ENCODE measurements at places on chromosomes 4 and X. TPM values are rescaled to one million over a fixed set of nuclear protein-coding genes. Genes with fewer than 3 reads are reported as not detected.
A peak's percentile ranks its signal among the peaks of the same experiment; 100 is the strongest.

NAA11 gene
- not detected for total RNA-seq

MAGEA6 gene
- total RNA-seq, result not detected

MAGEA10 gene
- not detected for total RNA-seq

PLAC1 gene
- total RNA-seq, result not detected

ARAP2 gene
- total RNA-seq, result 8.3 TPM

AASDH gene
- 4.6 TPM for total RNA-seq

USP46 gene
- 12.2 TPM for total RNA-seq

ART3 gene
- total RNA-seq, result not detected

DNA sequence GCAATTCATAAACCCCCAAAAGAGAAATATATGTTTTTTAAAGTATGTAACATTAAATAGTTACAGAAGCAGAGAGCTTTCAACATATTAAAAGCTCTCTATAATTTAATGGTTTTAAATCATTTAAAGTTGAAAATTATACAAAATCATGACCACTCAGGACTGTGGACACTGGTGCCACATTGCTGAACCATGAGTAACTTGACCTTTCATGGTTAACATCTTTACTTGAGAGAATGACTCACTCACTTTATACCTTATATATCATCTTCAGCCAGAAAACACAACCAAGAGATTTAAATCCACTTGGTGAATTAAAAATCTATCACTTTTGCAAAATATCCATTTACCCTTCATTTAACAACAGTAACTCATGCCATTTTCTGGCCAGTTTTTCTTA lies 584.3 kb upstream of the SMIM31 start:
- no peaks in the 10 kb centered on the region for H3K4me1 ChIP-seq
- no peak overlapping the region for H3K4me3 ChIP-seq
- H3K27me3 ChIP-seq, result no peaks in the 10 kb centered on the region
- no peak overlapping the region for H3K27ac ChIP-seq
- no peak for DNase-seq

DNA sequence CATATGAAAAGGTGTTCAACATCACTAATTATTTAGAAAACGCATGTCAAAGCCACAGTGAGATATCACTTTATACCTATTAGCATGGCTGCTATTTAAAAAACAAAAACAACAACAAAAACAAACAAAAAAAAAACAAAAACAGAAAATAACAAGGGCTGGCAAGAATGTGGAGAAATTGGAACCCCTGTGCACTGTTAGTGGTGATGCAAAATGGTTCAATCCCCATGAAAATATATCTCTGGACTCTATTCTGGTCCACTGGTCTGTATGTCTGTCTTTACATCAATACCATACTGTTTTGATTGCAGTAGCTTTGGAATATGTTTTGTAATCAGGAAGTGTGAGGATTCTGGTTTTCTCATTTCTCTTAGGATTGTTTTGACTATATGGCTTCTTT lies 43.6 kb upstream of the SPP1 start:
- no peaks in the 10 kb centered on the region for H3K27me3 ChIP-seq
- H3K4me1 ChIP-seq, result no peaks in the 10 kb centered on the region
- no peak for DNase-seq
- H3K36me3 ChIP-seq, result no peaks in the 10 kb centered on the region
- H3K4me3 ChIP-seq, result no peak overlapping the region

- no peaks in the 10 kb centered on the region for H3K36me3 ChIP-seq
- H3K27me3 ChIP-seq, result no peaks in the 10 kb centered on the region
- H3K4me3 ChIP-seq, result no peak overlapping the region
These were observed 131.6 kb upstream of the MED14 start for GRCh38 chrX:40866893-40867292.

- no peaks in the 10 kb centered on the region for H3K27me3 ChIP-seq
- no peak for DNase-seq
- no peak overlapping the region for H3K27ac ChIP-seq
- H3K4me3 ChIP-seq, result no peak overlapping the region
These were observed 55.3 kb upstream of the NOCT start for GRCh38 chr4:138960175-138960710.

GRCh38 chr4:169399976-169400767 lies 129.4 kb upstream of the SH3RF1 start:
- H3K4me1 ChIP-seq, result no peaks in the 10 kb centered on the region
- H3K4me3 ChIP-seq, result no peak overlapping the region
- no peak for DNase-seq
- no peaks in the 10 kb centered on the region for H3K36me3 ChIP-seq

DNA sequence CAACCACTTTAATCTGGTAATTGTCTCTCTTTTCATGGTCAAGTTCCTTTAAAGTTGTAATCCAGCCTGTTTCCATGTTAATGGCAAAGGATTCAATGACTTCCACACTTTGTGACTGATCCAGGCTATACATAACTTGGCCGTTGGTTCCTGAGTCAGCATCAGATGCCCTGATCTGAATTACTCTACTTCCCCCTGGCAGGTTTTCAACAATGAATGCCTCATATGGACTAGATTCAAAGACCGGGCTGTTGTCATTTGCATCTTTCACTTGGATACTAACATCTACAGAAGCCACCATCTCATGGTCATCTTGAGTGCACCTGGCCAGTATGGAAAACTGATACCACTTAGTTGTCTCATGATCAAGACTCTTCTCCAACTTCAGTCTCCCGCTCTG lies 62.6 kb upstream of the MTNR1A start:
- H3K36me3 ChIP-seq, result peaks cover 25% of the 10 kb centered on the region
- peaks cover 7% of the 10 kb centered on the region for H3K4me1 ChIP-seq
- H3K27ac ChIP-seq, result no peak overlapping the region
- H3K27me3 ChIP-seq, result no peaks in the 10 kb centered on the region
- DNase-seq, result no peak
- H3K4me3 ChIP-seq, result no peak overlapping the region

GRCh38 chr4:26858035-26858918 lies 2.4 kb upstream of the STIM2 start:
- H3K36me3 ChIP-seq, result no peaks in the 10 kb centered on the region
- peaks cover 35% of the 10 kb centered on the region for H3K4me1 ChIP-seq
- H3K27ac ChIP-seq, result peak overlapping the region; percentile 55
- no peaks in the 10 kb centered on the region for H3K27me3 ChIP-seq
- H3K4me3 ChIP-seq, result peak overlapping the region; percentile 84

- no peak for DNase-seq
- H3K36me3 ChIP-seq, result no peaks in the 10 kb centered on the region
- no peaks in the 10 kb centered on the region for H3K27me3 ChIP-seq
- H3K4me3 ChIP-seq, result peak overlapping the region; percentile 29
- H3K4me1 ChIP-seq, result peaks cover 3% of the 10 kb centered on the region
These were observed 8.6 kb upstream of the ARHGAP10 start for GRCh38 chr4:147723326-147723725.

- no peak overlapping the region for H3K4me3 ChIP-seq
- no peaks in the 10 kb centered on the region for H3K27me3 ChIP-seq
- no peaks in the 10 kb centered on the region for H3K4me1 ChIP-seq
These were observed 103.0 kb upstream of the TAPT1 start for GRCh38 chr4:16329125-16329796.

GRCh38 chr4:184475096-184475461 lies 729 bp upstream of the IRF2 start:
- H3K4me1 ChIP-seq, result peaks cover 44% of the 10 kb centered on the region
- H3K36me3 ChIP-seq, result no peaks in the 10 kb centered on the region
- DNase-seq, result peak; percentile 42
- peak overlapping the region; percentile 98 for H3K4me3 ChIP-seq

GRCh38 chr4:169031392-169031791 lies 21.3 kb upstream of the CBR4 start:
- no peak overlapping the region for H3K4me3 ChIP-seq
- no peak overlapping the region for H3K27ac ChIP-seq
- DNase-seq, result no peak
- no peaks in the 10 kb centered on the region for H3K36me3 ChIP-seq

GRCh38 chrX:35890699-35891098 lies 28.8 kb upstream of the CFAP47 start:
- H3K4me3 ChIP-seq, result no peak overlapping the region
- H3K27ac ChIP-seq, result no peak overlapping the region
- H3K4me1 ChIP-seq, result no peaks in the 10 kb centered on the region
- H3K36me3 ChIP-seq, result no peaks in the 10 kb centered on the region
- no peaks in the 10 kb centered on the region for H3K27me3 ChIP-seq
- DNase-seq, result no peak

GRCh38 chr4:182240161-182241130 lies 2.8 kb upstream of the TENM3 start:
- no peak for DNase-seq
- no peaks in the 10 kb centered on the region for H3K4me1 ChIP-seq
- no peaks in the 10 kb centered on the region for H3K36me3 ChIP-seq
- no peaks in the 10 kb centered on the region for H3K27me3 ChIP-seq
- no peak overlapping the region for H3K4me3 ChIP-seq

GRCh38 chrX:132758759-132759158 lies 199.7 kb downstream of the HS6ST2 start:
- DNase-seq, result no peak
- no peaks in the 10 kb centered on the region for H3K36me3 ChIP-seq
- H3K4me1 ChIP-seq, result no peaks in the 10 kb centered on the region
- H3K4me3 ChIP-seq, result no peak overlapping the region
- no peaks in the 10 kb centered on the region for H3K27me3 ChIP-seq

DNA sequence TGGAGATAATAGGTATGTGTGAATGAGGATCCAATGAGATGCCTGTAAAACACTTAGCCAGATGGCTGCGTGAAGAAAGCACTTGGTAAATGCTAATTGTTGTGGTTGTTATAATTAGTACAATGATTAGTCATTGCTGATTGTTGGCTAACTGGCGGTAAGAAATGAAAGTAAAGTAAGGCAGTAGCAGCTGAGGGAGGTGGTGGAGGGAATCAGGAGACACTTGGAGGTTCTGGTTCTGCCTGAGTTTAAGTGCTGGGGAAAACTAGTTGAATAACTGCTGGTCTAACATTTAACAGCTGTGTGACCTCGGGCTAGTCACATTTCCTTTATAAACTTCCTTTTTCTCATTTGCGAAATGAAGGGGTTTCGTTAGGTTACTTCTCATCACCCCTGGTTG lies 30.9 kb downstream of the CD38 start:
- H3K27me3 ChIP-seq, result no peaks in the 10 kb centered on the region
- H3K4me3 ChIP-seq, result peak overlapping the region; percentile 49
- no peaks in the 10 kb centered on the region for H3K36me3 ChIP-seq
- H3K27ac ChIP-seq, result no peak overlapping the region

GRCh38 chr4:20087522-20087911 lies 164.2 kb upstream of the SLIT2 start:
- H3K4me1 ChIP-seq, result no peaks in the 10 kb centered on the region
- DNase-seq, result no peak
- no peak overlapping the region for H3K4me3 ChIP-seq
- H3K27me3 ChIP-seq, result no peaks in the 10 kb centered on the region

GRCh38 chrX:10186355-10186754 lies 29.6 kb downstream of the CLCN4 start:
- no peak overlapping the region for H3K4me3 ChIP-seq
- H3K27ac ChIP-seq, result no peak overlapping the region
- no peaks in the 10 kb centered on the region for H3K27me3 ChIP-seq
